ENCODE measurements at places on chromosomes 6 and 20.

DNA sequence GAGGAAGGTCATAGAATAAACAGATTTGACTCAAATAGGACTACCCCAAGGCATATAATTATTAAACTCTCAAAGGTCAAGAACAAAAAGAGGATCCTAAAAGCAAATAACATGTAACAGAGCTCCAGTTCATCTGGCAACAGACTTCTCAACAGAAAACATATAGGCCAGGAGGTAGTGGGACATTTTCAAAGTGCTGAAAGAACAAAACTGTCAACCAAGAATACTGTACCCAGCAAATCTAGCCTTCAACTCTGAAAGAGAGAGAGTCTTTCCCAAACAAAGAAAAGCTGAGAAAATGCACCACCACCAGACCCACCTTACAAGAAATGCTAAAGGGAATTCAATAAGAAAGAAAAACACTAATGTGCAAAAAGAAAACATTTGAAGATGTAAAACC is 11.9 kb downstream of the NQO2 start:
- no peak for DNase-seq

DNA sequence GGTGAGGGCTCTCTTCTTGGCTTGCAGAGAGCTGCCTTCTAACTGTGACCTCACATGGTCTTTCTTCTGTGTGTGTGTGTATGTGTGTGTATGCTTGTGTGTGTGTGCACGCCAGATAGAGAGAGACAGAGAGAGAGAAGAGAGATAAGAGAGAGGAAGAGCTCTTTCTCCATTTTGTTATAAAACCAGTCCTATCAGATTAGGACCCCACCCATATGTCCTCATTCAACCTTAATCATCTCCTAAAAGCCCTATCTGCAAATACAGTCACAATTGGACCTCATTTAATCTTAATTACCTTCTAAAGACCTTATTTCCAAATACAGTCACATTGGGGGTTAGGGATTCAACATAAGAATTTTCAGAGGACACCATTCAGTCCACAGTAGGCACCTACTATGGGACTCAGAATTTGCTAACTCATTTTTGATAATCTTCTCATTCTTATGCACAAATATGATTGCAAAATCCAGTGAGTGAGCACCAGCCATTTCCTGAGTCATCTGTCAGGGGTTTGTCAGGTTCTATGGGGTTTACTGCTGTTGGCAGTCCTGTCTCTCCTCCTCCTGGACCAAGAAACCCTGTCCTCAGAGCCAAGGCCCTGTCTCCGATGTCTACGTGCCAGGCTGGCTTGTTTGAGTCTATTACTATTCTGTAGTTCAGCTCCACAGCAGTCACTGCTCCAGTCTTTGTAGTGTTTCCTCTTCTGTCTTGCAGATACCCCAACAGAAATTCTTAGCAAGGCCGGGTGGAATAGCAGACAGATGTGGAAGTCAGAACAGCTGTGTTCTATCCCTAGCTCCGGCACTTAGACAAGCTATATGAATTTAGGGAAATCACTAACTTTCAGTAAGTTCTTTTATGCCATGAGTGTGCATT is 59.0 kb upstream of the FAM184A start:
- DNase-seq = no peak

- peak; percentile 75 for DNase-seq
Measured at GRCh38 chr20:16434062-16434664, 139.1 kb downstream of the KIF16B start.

DNA sequence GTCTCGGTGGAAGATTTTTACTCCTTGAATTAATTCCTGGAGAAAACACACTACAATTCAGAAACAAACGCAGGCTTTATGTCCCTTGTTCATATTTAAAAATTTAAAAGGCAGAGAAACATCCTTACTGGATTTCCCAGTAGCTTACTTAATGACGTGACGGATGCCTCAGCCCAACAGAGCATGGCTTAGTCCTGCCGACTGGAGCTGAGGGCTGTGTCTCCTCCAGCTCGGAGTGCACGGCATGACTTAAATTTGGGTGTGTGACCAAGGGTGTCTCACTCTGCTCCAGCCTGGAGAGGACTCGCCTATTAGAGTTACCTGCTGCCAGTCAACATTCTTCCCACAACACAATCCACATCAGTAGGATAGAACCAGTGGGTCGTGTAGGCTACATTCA is 107.1 kb downstream of the PSMB1 start:
- DNase-seq = peak; percentile 26

GRCh38 chr20:56205346-56205745 is 43.2 kb upstream of the MC3R start:
- DNase-seq = no peak

GRCh38 chr6:10763006-10763405 is 15.4 kb downstream of the TMEM14B start:
- DNase-seq = no peak

- no peak for DNase-seq
Measured at GRCh38 chr6:139407718-139408222, 33.3 kb upstream of the CITED2 start.

DNA sequence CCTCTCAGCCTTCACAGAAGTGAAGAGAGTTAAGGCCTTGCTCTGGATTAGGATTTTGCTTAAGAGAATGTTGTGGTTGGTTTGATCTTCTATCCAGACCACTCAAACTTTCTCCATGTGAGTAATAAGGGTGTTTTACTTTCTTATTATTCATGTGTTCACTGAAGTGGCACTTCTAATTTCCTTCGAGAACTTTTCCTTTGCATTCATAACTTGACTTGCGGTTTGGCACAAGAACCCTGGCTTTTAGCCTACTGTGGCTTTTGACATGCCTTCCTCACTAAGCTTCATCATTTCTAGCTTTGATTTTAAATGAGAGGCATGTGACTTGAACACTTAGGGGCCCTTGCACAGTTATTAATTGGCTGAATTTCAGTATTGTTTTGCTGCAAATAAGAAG is 166.1 kb upstream of the OPRM1 start:
- DNase-seq = no peak

DNA sequence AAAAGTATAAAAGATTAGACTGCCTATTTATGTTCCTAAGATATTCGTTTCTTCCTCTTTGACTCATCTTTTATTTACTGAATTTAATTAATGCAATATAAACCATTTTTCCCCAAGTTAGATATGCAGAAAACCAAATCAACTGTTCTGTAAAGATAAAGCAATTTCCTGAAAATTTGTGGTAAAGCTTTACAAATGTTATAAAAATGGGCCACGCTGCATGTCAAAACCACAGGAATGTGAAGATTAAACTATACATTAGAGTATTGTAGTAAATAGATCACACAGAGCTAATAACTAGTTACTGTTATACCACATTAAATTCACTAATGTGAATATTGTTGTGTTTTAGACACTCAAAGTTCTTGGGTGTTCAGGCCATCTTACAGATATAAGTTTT is 83.4 kb downstream of the OPN5 start:
- DNase-seq = no peak

GRCh38 chr20:34891166-34892062 is 15.0 kb downstream of the ACSS2 start:
- no peak for DNase-seq

GRCh38 chr6:40946738-40947301 is 92.2 kb downstream of the UNC5CL start:
- no peak for DNase-seq

- DNase-seq = no peak
Measured at GRCh38 chr20:3166338-3166912, 6.8 kb upstream of the FASTKD5 start.

DNA sequence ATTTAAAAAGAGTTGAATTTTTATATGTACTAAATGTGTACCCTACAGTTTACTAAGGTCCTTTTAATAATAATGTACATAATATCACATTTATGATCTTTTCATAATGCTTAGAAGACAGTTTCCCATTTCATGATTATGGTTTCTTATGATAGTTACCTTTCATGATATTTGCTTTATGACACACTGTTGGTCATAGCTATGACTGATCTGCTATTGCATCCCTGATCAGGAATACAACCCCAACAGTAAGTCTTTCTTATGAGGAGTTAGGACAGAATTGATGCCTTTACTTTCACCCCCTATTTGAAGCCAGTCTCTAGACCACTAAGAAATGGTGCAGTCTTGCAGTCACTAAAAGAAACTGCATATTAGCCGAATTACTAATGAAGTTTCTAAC is 31.0 kb downstream of the LCA5 start:
- no peak for DNase-seq

DNA sequence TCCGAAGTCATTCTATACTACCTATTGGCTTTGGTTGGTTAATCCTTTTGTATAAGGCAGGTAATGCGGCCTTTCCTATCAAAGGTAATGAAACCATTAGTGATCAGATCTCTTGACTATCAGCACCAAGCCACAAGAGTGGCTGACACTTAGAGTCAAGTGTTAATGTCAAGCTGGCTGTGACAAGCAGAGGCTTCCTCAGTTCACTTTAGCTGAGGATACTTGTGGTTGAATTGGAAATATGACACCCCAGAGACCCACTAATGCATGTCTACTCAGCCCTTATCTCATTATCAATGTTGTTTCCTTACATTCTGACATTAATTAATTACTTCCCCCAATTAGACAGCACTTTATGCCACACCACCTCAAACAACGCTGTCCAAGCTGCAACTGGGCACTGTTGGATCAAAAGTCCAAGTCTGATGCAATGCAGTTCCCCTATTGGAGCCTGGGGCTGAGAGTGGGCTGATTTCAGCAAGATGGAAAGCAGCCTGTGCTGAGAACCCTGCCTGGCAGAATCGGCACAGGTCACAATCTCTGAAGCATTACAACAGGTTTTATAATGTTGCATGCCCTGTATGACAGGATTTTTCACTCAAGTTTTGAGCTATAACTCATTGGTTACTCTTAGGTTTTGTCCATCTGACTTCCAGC is 273.5 kb downstream of the COL12A1 start:
- DNase-seq = no peak

DNA sequence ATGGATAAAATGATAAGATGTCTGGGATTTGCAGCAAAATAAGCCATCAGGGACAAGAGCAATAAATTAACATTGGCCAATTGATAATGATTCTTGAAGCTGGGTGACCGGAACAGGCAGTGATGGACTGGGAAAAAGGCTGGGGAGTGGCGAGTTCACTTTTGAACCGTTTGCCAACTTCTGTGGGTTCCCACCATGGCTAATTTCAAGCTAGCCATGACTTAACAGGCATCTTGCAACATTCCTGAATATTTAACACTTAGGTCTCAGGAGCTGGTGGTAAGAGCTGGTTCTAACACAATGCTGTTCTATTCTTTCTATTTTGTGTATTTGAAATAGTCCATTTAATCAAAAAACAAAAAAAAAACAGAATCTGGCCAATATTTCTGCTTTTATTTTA is 37.6 kb upstream of the CD83 start:
- no peak for DNase-seq

- DNase-seq = peak; percentile 61
Measured at GRCh38 chr6:25788305-25788922, 33.9 kb downstream of the SLC17A4 start.

DNA sequence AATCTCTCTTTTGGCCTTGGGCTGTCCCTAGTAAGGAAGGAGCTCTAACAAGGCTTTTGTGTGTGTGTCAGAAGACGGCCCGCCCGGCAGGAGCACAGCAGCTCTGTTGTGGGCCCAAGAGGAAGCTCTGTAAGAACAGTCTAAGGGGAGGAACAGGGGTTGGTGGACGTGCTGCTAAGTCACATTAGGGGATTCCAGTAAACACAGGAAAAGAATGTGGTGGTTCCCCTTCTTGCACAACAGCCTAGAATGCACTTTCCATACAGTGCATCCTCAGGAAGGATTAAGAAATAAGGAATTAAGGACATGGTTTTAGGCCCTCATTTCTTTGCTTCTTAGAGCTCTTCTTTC is 114.5 kb downstream of the RNF144B start:
- no peak for DNase-seq

DNA sequence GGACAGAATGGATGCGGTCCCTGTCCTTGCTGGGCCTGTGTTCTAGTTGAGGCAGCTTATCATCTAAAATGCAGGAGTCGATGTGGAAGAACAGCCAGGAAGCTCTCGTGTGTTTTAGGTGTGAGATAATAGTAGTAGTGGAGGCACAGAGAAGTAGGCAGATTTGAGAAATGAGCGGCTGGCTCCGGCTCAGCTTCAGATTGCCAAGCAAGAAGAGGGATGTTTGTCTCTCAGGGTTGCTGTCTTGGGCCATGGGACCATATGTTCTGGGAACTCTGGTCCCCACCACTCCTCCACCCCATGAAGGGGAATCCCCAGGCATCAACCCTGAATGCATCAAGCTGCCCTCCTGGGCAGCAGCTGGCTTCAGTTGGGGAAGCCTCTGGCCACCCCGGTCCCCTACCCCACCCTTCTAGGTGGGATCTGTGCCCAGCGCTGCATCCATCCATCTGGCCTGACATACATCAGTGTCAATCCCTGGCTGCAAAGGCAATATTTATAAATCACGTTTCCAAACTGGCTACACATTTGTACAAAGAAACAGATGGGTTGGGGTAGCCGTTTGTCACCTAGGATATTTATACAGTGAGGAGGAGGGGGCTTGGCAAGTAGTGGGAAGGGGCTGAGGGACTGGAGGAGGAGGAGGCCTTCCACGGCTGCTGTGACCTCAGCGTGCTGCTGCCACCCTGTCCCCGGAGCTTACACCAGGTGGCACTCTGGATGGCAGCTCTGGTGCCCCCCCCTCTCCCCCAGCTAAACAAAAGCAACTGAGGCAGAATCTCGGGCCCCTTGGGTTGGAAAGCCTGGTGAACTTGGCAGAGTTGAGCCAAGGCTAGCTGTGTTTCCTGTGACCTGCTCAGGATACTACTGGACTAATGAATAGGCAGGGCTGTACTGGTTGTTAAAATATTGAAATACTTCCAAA is 64.4 kb downstream of the CD40 start:
- no peak for DNase-seq

DNA sequence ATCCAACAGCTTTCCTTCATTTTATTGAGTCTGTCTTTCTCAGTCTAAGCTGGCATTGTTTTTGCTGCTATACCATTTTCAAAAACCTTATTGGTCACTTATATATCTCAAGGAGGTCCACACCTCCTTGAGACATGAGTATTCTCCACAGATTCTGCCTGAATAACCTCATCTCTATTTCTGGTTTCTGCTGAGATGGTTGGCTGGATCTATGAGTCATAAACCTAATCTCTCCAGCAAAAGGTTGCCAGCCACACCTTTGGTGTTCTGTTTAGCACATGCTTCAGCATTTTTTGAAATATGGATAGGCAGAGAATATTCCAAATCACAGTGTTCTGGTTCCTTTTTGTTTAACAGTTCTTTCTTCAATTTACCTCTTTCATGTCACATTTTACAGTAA is 40.8 kb upstream of the TMEM244 start:
- no peak for DNase-seq

- DNase-seq = no peak
Measured at GRCh38 chr6:53312355-53312754, 36.4 kb downstream of the ELOVL5 start.

GRCh38 chr6:30037182-30037788 is 23.8 kb upstream of the POLR1H start:
- no peak for DNase-seq
